ENCODE measurements at places on chromosomes 16 and 17. TPM values are rescaled to one million over a fixed set of nuclear protein-coding genes. Genes with fewer than 3 reads are reported as not detected.

ICAM2 gene
- 1.2 TPM for total RNA-seq

PLCG2 gene
- 0.06 TPM for total RNA-seq

ANKRD40CL gene
- total RNA-seq, result not detected

IL17C gene
- not detected for total RNA-seq

EXOC7 gene
- 83.5 TPM for total RNA-seq

All from LHCN-M2 (cell line).